ENCODE measurements at places on chromosomes 1 and 21. TPM values are rescaled to one million over a fixed set of nuclear protein-coding genes. Genes with fewer than 3 reads are reported as not detected.

The CLIC6 gene
- 0.08 TPM for total RNA-seq

The LINGO4 gene
- total RNA-seq = not detected

The PPM1J gene
- 1.1 TPM for total RNA-seq

The TNFRSF25 gene
- total RNA-seq = 3.5 TPM

The NHLH1 gene
- total RNA-seq = 0.35 TPM

The GLIS1 gene
- total RNA-seq = not detected

The SLC39A1 gene
- 166 TPM for total RNA-seq

The LCE2A gene
- not detected for total RNA-seq

The SLFNL1 gene
- not detected for total RNA-seq

The DYNLT5 gene
- not detected for total RNA-seq

The CRYAA gene
- not detected for total RNA-seq

The ZFP69B gene
- total RNA-seq = 1.5 TPM

The AMPD1 gene
- total RNA-seq = not detected

The TRAF5 gene
- 7.3 TPM for total RNA-seq

The ZYG11B gene
- 7.0 TPM for total RNA-seq

The ASTN1 gene
- total RNA-seq = not detected

The ZBTB8B gene
- 0.01 TPM for total RNA-seq
